Epithelial cell of umbilical artery (primary cell): ENCODE measurements at places on chromosomes 1 and 21. TPM values are rescaled to one million over a fixed set of nuclear protein-coding genes. Genes with fewer than 3 reads are reported as not detected.

The NTNG1 gene
- total RNA-seq: 0.15 and 0.32 TPM in 2 replicates

The MYOC gene
- not detected in 2 replicates for total RNA-seq

The STMN1 gene
- 167 and 239 TPM in 2 replicates for total RNA-seq

The SLC30A2 gene
- not detected in 2 replicates for total RNA-seq

The PTPRF gene
- 54.7 and 58.5 TPM in 2 replicates for total RNA-seq

The PDE4DIP gene
- 17.9 and 24.3 TPM in 2 replicates for total RNA-seq

The NPHS2 gene
- not detected in 2 replicates for total RNA-seq

The PEAR1 gene
- total RNA-seq: 8.1 and 11.1 TPM in 2 replicates

The KRTAP19-1 gene
- total RNA-seq: not detected in 2 replicates

The ZBTB8B gene
- total RNA-seq: under 0.01 TPM in 1 of 2 replicates, not detected in the other

The IFI44L gene
- total RNA-seq: 31.2 and 745 TPM in 2 replicates

The AGBL4 gene
- not detected in 2 replicates for total RNA-seq

The AMY1C gene
- not detected in 2 replicates for total RNA-seq

The FRRS1 gene
- total RNA-seq: 1.9 and 4.6 TPM in 2 replicates

The CD1E gene
- not detected in 2 replicates for total RNA-seq

The TDRD5 gene
- not detected in 2 replicates for total RNA-seq

The LIN28A gene
- total RNA-seq: not detected in 2 replicates

The LAMB3 gene
- total RNA-seq: 3.6 and 3.8 TPM in 2 replicates

The PCP4L1 gene
- total RNA-seq: not detected in 2 replicates

The TMEM269 gene
- total RNA-seq: not detected in 2 replicates

The C1QA gene
- not detected in 2 replicates for total RNA-seq

The BSND gene
- not detected in 2 replicates for total RNA-seq

The OR14K1 gene
- total RNA-seq: not detected in 2 replicates

The OR2T35 gene
- not detected in 2 replicates for total RNA-seq

The RNU1-3 gene
- under 0.01 and 5,836 TPM in 2 replicates for total RNA-seq

The ADORA3 gene
- total RNA-seq: not detected in 2 replicates

The ZFYVE9 gene
- total RNA-seq: 26.6 and 31.3 TPM in 2 replicates

The GBP4 gene
- 3.6 and 13.2 TPM in 2 replicates for total RNA-seq

The KRTAP21-2 gene
- total RNA-seq: not detected in 2 replicates

The OR2AK2 gene
- not detected in 2 replicates for total RNA-seq

The LEPR gene
- total RNA-seq: 11.4 and 24.0 TPM in 2 replicates

The OVAAL gene
- total RNA-seq: not detected in 2 replicates

The FAF1 gene
- 53.3 and 55.6 TPM in 2 replicates for total RNA-seq

The CTSK gene
- total RNA-seq: 1.9 and 8.7 TPM in 2 replicates
